CD4-positive, alpha-beta T cell treated with Interleukin-12 subunit alpha and Interleukin-12 subunit beta, for 1 hour (primary cell): ENCODE measurements at places on chromosomes 2 and 18.
A peak's percentile ranks its signal among the peaks of the same experiment; 100 is the strongest.

DNA sequence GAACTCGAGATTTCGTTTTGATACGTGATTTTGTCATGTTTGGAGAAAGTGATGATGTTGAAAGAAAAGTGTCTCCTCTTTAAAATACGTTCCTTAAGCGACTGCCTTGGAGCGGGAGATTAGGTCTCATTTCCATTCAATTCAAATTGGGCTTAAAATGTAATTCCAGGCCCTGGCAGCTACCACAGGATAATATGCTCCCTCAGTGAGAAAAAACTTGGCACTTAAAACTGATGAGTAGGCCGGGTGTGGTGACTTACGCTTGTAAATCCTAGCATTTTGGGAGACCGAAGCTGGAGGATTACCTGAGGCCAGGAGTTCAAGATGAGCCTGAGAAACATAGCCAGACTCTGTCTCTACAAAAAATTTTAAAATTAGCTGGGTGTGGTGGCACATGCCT lies 146.3 kb upstream of the L3MBTL4 start:
- DNase-seq, result no peak

DNA sequence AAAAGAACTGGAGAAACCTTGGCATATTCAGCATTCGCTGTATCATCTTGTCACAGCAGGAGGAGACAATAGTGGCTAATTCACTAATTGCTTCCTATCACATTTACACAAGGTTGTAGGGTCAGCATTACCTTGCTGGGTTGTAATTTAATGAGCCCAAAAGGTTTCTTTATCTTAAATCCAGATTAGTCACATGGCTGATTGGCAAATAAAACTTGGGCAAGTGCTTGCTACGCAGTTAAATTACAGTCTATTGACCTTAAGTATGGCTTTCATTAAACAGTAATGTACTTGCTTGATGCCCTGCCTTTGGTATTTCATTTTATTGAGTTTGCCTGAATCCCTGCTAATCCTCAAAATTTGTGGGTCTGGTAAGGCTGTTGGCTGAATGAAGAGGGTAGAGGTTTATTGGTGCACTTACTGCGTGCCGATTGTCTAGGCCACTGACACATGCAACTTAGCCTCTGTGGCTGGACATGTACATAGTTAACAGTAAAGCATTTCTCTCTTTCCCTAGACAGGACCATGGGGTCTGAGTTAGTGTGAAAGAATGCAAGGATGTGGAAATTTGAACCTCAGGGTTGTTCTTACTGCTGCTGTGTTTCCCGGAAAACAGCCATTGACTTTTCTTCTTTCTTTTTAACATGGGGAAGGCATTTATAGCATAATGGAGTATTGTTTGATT lies 34.3 kb downstream of the FMNL2 start:
- no peak for DNase-seq

GRCh38 chr2:157840568-157841156 lies 35.5 kb downstream of the ACVR1 start:
- DNase-seq, result no peak

DNA sequence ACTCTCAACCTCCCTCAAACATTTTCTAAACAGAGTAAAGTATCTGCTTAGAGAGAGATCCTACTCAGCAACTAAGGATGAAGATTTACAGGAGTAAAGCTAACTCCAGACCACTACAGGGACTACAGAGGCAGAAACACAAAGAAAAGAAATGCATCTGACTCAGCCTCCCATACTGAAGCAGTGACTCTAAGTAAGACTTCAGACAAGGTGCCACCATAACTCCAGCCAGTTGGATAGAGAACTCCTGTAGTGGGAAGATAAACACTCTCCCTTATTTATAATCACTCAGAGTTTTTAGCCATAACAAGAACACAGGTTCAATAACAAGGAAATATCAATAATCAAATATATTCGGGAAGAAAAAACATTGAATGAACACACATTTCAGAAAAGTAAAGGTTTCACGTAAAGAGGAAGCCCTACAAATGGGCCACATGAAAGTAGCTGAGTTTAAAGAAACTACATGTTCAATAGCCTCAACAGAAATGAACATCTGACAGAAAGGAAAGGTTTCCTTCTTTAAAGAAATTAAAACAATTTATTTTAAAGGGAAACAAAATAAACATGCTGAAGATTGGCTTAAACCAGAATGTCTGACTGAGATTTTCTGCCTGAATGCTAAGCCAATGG lies 519.9 kb downstream of the KCNJ3 start:
- no peak for DNase-seq

- DNase-seq, result peak; percentile 43
These were observed 22.0 kb downstream of the MARCHF4 start for GRCh38 chr2:216350214-216350791.

DNA sequence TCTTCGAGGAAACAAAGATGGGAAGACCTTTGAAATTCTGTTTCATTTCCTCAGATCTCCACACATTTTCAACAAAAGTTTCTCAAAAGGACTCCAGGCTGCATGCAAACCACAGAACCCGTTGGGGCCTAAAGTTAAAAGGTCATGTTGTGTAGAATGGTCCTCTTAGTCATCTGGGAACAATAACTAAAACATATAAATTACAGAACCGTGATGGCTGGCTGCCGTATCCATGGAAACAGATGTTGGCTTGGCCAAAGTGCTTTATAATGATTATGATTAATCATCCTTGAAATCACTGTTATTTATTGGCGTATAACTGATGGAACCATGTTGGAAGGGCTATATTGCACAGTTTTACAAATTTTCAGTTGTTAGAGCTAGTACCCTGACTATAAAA lies 182.8 kb upstream of the CRIM1 start:
- no peak for DNase-seq

GRCh38 chr2:55153584-55154299 lies 78.4 kb downstream of the CLHC1 start:
- DNase-seq, result no peak
